H1 (cell line): ENCODE measurements at places on chromosomes 3 and 15.

DNA sequence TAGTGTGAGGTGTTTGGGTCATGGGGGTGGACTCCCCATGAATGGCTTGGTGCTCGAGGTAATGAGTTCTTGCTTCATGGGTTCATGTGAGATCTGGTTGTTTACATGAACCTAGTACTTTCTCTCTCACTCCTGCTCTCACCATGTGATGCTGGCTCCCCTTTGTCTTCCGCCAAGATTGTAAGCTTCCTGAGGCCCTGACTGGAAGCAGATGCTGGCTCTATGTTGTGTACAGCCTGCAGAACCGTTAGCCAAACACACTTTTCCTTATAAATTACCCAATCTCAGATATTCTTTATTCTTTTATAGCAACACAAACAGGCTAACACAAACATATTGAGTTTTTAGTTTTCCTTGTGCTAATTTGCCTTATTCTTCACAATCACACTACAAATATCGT is 3.2 kb upstream of the CSPG5 start:
- no peak for DNase-seq

DNA sequence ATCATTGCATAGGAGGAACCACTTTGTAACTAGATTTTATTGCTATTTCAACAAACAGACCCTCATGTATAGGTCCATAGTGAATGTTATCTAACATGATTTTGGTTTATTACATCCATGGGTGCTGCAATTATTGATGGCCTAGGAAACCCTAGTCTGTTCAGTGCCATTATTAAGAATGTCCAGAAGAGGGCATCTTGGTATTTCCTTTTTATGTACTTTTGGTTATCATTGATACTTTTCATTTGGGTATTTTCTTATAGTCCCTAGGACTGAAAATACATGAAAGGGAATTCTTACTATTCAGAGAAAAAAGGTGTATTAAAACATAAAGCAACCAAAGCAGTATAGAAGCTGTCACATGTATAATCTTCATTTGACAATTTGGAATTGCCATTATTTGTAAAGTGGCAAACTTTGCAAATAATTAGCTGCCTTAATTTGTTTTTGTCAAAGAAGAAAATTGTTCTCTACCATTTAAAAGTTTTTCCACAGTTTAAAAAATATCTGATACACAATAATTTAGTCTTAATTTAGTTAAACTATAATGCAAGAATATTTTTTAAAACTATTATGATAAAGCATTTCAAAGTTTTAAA is 48.7 kb downstream of the CNOT10 start:
- DNase-seq: no peak

GRCh38 chr3:160686955-160687535 is 10.1 kb downstream of the ARL14 start:
- DNase-seq: no peak

- DNase-seq: no peak
Measured at GRCh38 chr15:78007964-78008886, 69.3 kb downstream of the TBC1D2B start.

GRCh38 chr3:154842536-154842935 is 237.6 kb upstream of the MME start:
- no peak for DNase-seq

DNA sequence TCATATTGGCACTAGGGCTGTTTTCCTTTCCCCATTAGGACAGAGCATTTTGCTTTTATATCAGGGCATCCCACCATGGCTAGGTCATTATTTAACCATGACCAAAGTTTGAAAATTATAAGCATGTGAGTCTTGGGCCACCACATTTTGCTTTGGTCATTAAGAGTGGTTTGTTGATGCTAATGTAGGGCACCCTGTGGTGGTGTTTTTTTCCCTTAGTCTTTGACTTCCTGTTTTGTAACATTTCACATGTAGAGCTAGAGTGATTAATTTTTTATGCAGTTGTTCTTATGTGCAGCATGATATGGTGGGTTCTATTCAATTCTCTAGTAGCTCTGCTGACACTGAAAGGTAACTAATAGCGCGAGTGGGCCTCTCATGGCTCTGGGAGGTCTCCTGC is 249.6 kb upstream of the ROBO1 start:
- DNase-seq: no peak

DNA sequence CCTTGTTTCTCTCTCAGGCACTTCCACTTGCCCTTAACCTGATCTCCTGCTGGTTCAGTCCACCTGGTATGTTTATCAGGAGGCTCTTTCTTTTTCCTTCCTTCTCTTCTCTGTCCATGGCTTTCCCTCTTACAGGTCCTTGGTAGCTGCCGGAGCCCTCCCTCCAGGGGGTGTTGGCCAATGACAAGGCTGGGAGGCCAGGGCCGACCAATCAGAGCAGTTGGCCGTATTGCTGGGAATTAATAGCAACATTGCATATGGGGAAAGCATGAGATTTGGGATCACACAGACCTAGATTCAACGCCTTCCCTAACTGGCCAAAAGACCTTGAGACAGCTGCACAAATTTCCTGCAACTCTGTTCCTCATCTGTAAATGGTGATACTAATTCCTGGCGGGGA is 62.4 kb downstream of the CEMIP start:
- DNase-seq: no peak

DNA sequence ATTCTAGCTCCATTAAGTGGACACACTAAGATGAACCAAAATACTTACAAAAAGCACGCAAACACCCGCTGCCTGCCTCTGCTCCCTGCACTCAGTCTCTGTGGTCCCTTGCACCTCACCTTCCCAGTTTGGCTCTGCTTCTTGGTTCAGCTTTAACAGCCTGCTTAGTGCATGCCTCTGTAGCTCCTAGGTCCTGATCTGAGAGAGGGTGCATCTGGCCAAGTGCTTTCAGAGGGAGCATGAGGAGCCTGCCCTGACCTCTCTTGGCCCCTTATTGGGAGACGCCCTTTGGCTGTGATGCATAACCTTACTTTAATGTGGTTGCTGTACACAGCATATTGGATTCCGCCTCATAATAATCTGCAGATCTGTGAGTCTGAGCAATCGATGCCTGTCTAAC is 21.2 kb upstream of the ATP10A start:
- no peak for DNase-seq

DNA sequence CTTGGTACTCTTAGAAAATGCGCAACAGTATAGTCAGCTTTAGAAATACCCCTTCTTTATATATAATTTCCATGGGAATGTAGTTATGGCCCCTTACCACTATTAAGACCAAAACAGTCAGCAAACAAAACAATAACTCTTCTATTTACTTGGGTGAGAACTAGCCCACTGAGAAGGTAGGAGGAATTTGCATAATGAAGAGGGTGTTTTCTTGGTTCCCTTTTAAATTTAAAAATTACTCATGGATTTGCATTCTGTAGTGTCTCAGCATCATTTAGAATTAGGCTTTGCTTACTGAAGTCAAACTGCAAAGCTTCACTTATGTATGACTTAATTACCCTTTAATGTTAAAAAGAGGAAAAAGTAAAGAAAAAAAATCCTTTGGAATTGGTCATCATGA is 350.8 kb downstream of the PTPRG start:
- DNase-seq: no peak

- DNase-seq: no peak
Measured at GRCh38 chr15:96524676-96525417, 194.3 kb downstream of the NR2F2 start.

GRCh38 chr3:180199417-180199995 is 162.8 kb upstream of the PEX5L start:
- no peak for DNase-seq

GRCh38 chr3:190359813-190360212 is 28.1 kb upstream of the CLDN16 start:
- DNase-seq: no peak

- no peak for DNase-seq
Measured at GRCh38 chr3:194686414-194686815, 732 bp downstream of the FAM43A start.

DNA sequence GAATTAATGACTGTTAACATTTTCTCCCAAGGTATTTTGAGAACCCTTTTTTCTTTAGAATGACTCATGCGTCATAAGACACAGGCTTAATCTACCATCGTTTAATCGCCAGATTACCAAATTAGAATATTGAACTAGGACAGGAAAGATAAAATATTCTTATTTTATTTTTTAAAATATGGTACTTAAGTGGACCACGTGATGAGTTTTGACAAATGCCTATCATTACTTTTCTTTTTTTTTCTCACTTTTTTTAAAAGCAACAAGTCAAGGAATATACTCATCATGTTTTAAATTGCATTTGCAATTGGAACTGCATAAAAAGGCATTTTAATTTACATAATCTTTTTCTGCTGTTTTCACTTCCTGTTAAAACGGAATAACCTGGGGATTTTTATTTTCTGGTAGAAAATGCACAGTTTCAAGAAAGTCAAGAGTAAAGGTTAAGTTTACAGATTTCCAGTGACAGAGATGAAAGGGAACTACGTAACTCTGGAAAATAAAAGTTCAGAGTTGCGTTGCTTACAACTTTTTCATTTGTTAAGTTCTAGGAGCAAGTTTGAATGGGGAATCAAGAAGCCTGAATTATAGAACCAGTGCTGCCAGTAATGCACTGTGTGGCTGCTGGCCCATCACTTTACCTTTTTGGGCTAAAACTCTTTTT is 23.6 kb downstream of the SIAH2 start:
- no peak for DNase-seq

GRCh38 chr3:34363881-34364280 is 565.5 kb downstream of the PDCD6IP start:
- no peak for DNase-seq

DNA sequence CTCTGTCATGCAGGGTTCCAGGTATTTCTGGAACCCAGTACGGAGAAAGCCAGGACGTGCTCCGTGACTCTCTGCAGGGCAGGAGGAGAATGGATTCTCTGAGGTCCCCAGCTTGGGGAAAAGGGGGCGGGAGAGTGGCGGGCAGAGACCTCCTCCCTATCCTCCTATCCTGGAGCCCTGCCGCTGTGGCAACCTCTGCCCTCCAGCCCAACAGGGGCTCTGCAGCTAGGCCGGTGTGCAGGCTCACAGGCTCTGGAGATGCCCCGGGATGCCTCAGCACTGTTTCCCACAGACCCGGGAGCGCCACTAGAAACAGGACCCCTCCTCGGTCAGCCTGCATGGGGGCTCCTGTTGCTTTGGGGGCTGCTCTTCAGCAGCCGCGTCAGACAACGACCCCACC is 43.1 kb downstream of the NUP210 start:
- DNase-seq: no peak

- no peak for DNase-seq
Measured at GRCh38 chr3:175187586-175187985, 328.5 kb downstream of the NAALADL2 start.

DNA sequence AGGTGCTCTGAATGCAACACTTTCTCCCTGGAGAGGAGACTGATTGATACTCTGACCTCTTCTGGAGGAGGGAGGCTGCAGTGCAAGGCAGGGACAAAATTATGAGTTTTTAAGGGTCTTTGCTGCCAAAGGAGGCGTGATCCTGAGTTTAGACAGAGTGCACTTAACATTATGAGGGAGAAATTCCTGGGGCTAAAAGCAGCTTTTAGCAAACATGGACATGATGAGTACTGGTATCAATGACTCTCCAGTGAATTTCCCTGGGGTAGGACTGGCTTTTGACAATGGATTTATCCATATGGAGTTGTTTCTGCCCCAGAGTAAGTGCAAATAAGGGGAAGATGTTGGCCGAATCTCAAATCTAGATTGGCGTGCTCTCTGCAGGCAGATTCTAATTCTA is 133.1 kb downstream of the THSD4 start:
- no peak for DNase-seq

DNA sequence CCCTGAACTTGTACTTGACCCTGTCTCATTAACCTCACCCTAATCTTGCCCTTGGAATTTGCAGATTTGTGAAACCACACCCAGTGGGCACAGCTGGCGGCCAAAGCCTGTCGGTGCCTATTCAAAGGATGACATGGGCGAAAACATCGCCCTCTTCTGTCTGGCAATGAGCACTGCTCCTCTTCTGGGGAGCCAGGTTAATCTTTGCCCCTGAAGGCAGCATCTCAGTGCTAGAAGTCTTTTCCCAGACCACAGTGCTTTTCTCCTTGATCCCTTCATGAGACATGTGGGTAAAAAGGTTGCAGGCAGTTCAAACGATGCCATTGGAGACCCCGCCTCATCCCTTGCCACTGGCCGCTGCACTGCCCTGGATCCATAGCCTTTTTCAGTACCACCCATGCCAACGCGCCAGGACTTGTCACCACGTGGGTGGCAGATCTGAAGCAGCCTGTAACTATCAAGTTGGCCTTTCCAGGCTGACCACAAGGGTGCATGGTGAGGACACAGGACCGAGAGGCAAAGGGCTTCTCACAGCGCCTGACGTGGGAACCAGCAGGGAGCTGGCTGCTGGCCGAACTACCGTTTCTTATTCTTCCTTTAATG is 6.5 kb upstream of the DNASE1L3 start:
- DNase-seq: no peak

DNA sequence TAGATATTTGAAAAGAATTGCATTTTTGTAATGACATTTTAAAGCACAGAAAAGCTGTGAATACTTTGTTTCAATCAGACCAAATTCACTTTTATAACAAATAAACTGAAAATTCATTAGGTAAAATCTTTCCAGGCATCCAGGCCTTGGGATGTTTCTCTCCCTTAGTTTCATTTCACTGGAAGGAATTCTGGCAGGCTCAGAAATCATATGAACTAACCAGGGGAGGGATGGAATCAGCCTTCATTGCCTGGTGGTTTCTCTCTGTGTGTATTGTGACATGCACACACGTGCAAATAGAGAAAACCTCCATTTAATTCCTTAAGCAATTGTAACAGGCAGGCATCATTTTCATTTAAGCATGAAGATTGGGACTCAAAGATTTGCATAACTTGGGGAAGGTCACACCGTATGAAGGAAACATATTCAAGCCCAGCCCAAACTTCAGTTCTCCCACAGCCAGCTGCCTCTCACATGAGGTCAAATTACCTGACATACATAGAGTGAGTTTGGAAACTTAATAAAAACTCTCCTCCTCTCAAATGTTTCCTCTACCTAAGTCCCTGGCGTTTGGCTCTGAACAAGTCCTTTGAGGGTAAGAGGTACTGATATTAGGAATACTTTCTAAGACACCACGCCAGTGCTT is 376.1 kb upstream of the MCTP2 start:
- DNase-seq: no peak

DNA sequence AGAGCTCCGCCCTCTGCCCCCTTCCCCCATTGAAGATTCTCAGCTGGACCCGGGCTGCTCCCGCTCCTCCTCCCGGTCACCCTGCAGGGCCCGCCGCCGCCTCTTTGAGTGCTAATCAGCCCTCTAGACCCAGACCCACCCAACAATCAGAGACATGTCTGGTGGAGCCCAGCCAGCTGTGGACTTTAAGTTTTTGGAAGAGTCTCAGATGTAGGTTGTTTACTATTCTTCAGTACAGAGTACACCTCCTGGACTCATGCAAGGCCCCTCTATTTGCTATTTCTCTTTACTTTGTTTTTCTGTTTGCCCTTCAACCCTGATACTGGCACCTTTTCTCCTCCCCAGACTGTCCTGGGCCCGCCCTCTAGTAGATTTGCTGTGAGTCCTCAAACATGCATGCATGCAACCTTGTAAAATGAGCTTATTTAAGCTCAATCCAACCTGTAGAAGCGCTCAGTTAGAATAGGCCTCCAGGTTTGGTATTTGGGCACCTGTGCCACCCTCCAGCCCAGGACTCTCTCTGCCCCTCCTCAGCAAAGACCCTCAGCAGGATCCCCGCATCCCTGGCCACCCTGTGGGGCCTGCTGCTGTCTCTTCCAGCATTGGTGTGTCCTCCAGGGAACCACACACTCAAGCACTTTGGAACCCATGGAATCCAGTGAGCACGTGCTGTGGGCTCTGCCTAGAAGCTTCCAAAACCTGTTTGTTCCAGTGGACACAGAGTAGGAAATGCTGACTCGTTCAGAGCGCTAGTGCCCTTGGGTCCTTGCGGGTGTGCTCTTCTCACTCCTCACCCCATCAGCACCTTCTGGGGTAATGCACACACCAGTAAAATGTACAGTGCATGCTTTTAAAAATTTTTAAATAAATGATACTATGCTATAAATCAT is 4.6 kb downstream of the PRR23E start:
- peak; percentile 41 for DNase-seq

- DNase-seq: no peak
Measured at GRCh38 chr3:74631351-74632140, 17.1 kb upstream of the CNTN3 start.
